ENCODE measurements at places on chromosomes 1 and 21.

DNA sequence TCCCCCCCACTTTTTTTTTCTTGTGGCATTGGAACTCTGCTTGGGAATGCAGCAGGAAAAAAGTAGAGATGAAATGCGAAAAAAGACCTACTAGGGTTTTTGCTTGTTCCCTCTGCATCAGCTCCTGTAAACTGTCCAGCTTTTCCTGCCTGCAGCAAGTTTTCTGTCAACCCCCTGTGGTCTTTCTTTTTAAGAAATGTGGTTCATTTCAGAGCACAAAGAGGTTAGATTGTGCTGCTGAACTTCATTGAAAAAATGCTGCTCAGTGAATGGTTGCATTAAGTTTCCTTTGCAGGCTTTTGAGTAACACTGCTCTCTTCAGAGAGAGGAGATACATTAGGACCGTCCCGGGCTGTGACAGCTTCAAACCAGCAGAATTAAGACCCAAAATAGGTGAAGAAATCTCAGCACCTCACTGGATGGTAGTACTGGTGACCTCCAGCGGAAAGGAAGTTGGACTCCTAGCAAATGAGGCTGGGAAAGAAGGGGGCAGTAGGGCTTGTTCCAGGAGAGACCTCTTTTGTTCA is 80.7 kb downstream of the NDUFS5 start:
- H3K27me3 ChIP-seq: no peaks in the 10 kb centered on the region
- no peak for DNase-seq
- H3K4me3 ChIP-seq: no peak overlapping the region
- no peak overlapping the region for H3K27ac ChIP-seq

GRCh38 chr1:188237573-188238348 is 1409.0 kb downstream of the PLA2G4A start:
- no peaks in the 10 kb centered on the region for H3K36me3 ChIP-seq
- H3K4me3 ChIP-seq: no peak overlapping the region

- H3K4me3 ChIP-seq: no peak overlapping the region
- DNase-seq: no peak
- no peak overlapping the region for H3K27ac ChIP-seq
- no peaks in the 10 kb centered on the region for H3K36me3 ChIP-seq
These were observed 236.0 kb upstream of the POGK start for GRCh38 chr1:166603296-166603695.

DNA sequence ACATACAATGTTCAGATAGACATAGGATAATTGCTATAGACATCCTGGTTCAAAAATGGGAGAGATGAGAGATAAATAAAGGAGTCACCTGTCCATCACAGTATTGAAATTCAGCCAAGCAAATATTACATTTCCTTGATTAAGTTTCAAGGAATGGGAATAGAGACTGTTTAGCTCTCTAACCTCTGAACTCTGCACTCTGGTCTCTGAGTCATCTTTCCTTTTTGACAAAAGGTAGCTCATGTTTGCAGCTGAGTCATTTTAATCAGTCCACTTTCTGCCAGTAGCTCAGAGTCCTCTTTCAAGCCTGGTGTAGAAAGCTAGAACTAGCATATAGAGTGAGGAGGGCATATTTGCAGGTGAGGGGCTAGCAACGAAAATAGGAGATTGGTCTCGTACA is 51.4 kb upstream of the GJA8 start:
- no peak overlapping the region for H3K27ac ChIP-seq
- no peak overlapping the region for H3K4me3 ChIP-seq
- DNase-seq: no peak
- no peaks in the 10 kb centered on the region for H3K36me3 ChIP-seq

- no peaks in the 10 kb centered on the region for H3K27me3 ChIP-seq
- H3K4me1 ChIP-seq: peaks cover 28% of the 10 kb centered on the region
- no peak for DNase-seq
- H3K36me3 ChIP-seq: no peaks in the 10 kb centered on the region
- no peak overlapping the region for H3K27ac ChIP-seq
These were observed 61.0 kb downstream of the MAST2 start for GRCh38 chr1:45864167-45865106.

All from type B pancreatic cell (in vitro differentiated cells).